Astrocyte (in vitro differentiated cells and primary cell): ENCODE measurements at places on chromosomes 7 and 10.

GRCh38 chr10:95445837-95446486, 115.2 kb downstream of the SORBS1 start:
- DNase-seq = peak; percentile 80

DNA sequence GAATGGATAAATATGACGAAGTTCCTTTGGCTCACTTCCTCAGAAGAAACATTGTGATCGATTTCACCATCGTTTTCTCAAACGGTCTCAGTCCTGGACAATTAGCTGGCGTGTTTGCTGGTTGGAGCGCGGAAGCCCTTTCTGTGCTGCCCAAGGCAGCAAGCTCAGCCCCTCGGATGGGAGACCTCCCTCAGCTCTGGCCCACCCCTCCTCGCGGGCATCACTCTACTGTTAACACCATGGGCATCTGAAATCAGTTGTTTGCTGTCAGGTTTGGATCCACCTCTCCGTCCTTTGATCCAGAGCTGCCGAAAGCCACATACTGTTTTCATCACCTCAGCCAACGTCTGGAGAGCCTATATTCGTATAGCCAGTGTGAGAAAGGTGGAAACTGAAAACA, 68.2 kb downstream of the C10orf143 start:
- DNase-seq = no peak

DNA sequence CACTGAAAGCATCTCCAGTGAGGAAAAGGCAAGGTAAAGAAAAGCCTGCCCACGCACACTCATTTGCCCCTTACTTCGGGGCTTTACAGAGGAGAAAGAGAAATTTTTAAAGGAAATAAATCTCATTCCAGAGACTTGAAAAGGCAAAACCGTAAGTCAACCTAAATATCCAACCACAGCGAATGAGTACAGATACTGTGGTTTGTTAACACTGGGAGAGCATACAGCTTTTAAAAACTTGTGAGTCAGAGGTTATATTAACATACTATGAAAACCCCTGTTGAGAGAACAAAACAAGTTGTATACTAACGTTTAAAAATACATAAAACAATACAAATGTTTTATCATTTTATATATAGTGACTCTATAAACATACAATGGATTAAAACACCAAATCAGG, 28.6 kb upstream of the ST7 start:
- DNase-seq = peak; percentile 55

- no peak for DNase-seq
Observed at GRCh38 chr7:135978624-135979023, 1.5 kb upstream of the MTPN start.

GRCh38 chr7:78835897-78836296, 617.6 kb downstream of the MAGI2 start:
- DNase-seq = no peak

GRCh38 chr7:47659664-47660462, 78.0 kb upstream of the TNS3 start:
- no peak for DNase-seq

DNA sequence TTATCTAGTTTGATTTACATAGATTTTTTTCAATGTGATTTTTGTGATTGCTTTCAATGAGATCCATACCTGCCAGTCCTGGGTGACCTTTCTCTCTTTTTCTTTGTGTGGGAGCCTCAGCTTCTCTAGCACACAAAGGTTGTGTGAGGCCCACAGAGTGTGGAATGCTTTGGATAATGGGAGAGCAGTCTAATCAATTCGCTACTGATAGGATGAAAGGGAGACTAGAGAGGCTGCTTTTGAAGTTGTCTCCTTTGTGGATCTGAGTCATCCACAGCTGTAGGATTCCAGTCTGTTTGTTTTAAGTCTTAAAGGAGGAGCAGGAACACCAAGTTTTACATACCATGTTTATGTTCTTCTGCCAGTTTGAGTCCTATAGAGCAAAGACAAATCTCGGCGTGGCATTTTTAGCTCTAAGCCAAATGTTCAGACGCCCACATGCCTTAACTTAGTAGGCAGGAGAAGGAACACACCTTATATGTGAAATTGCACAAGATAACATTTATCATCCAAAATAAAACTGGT, 330.0 kb downstream of the ARL4A start:
- peak; percentile 80 for DNase-seq

DNA sequence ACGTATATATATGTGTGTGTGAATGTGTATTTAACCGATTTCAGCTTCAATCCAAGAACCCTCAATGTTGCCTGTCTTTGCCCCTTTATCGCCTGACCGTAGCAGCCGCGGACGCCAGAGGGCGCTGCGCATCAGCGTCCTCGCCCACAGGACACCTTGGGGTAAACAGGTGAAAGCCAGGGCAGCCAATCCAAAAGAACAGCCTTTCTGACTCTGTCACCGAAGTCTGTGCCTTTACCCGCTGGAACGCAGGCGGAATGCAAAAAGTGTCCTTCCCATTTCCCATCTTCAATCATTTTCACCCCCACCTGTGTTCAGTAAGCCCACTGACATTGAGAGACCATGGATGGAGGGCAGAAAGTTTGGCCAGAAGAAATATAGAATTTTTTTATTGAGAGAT, 3.6 kb downstream of the NXPH1 start:
- no peak for DNase-seq

DNA sequence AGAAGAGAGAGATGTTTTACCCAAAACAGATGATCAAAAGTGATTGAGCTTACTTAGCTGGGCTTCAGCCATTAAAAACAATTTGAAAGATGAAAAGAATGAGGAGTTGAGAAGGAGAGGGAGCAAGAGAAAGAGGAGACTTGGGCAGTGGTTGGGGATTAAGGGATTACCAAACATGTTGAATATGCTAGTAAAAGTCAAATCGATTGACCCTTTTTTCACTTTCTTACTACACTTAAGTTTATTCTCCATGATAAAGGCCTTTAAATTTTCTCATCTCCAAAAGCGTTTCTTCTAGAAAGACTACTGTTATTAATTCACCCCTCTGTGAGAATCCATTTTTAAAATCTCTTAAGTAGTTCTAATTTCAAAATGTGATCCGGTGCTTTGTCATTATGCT, 1254.0 kb upstream of the PHF14 start:
- no peak for DNase-seq

DNA sequence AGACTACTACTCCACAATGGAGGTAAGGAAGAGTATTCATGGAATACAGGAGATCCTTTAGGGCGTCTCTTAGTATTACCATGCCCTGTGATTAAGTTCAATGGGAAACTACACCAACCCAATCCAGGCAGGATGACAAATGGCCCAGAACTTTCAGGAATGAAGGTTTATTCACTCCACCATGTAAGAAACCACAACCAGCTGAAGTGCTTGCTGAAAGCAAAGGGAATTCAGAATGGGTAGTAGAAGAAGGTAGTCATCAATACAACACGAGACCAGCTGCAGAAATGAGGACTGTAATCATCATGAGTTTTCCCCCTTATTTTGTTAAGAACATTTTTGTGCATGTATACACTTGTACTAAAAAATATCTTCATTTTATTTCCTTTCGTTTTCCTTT, 76.6 kb downstream of the GPR37 start:
- DNase-seq = peak; percentile 73

DNA sequence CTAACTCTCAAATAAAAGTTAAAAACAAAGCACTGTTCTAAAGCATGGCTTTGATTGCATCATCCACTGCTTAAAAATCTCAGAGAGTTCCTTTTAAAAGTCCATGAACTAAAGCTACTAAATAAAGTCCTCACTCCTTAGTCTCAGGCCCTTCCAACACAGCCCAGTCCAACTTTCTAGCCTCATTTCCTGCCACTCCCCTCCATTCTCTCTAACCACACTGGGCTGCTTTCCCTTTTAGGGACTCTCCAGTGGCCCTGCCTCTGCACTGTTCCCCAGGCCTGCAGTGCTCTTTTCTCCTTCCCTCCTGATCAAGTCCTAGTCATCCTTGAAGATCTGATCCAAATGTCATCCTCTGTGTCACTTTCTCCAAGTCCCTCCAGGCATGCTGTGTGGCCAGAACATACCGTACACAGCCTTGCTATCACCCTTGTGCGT, 56.9 kb upstream of the PPP1R3C start:
- DNase-seq = peak; percentile 62

GRCh38 chr7:135962802-135963201, 14.4 kb downstream of the MTPN start:
- DNase-seq = no peak

DNA sequence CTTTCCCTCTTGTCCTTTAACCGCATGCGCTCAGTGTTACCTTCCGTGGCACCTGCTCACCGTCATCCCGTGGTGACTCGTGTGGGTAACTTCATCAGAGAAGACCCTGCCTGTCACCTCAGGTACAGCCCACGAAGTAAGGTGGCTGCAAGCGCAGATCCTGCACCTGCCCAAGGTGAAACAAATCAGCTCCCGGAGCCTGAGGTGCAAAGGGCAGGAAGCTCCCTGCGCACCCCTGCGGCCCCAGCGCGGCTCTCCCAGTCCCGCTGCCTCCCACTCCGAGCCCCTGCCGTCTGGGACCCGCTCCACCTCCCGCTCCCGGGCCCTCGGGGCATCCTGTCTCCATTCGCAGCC, 110.9 kb upstream of the LANCL2 start:
- no peak for DNase-seq

DNA sequence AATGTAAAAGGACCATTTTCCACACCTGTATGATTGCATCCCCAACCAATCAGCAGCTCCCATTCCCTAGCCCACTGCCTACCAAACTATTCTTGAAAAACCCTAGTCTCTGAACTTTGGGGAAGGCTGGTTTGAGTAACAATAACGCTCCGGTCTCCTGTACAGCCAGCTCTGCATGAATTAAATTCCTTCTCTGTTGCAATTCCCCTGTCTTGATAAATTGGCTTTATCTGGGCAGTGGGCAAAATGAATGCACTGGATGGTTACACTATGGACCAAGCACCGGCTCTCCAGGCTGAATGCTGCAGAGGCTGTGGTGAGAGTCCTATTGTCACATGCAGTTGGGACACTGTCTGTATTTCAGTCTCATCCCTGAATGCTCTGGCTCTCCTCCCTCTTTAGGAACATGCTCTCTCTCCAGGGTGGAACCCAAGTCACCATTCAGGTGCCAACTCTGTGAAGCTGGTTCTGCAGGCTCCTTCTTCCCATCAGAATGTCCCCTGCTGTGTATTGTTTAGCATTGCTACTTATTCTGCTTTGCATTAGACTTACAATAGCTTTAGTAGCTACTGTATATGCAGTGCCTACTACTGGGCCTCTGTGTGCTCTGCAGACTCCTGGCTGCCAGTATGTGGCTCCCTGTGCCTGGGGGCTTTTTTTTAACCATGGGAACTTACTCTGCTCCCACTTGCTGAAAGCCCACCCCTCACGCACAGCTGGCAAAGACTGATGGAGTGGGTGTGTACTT, 6.9 kb downstream of the CCL24 start:
- DNase-seq = no peak

DNA sequence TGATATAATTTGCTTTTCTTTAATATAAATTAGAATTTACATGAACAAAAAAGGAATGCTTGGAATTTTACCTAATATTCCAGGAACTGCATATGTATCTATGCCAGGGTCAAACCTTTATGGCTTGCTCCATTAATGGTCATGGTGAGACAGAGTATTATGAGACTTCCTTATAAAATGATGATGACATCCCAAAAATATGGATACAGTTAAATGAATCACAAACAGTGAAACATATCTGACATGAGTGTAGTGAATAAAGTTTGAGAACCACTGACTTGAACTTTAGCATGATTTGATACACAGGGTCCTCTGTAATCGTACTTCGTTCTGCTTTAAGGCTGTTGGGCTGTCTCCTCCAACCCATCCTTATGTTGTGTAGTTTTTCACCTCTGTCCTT, 51.8 kb downstream of the MARCHF5 start:
- peak; percentile 32 for DNase-seq

- no peak for DNase-seq
Observed at GRCh38 chr7:42099066-42099465, 137.9 kb downstream of the GLI3 start.

DNA sequence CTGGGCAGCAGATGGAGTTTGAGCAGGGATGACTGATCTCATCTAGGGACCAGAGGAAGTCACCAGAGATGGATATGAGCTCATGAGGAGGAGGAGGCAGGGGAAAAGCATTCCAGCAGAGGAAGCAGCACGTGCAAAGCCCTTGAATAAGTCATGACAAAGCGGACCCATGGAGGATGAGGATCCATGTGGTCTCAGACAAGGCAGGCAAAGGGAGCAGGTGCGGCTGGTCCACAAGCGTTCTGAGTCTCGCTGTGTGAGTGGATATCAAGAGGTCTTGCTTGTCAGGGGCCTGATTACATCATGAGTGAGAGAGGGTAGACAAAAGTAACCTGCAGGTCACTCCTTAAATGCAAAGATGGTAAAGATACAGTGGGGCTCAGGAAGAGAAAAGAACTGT, 307.6 kb downstream of the GRID1 start:
- no peak for DNase-seq
